Adipose tissue (tissue), 3 donors: ENCODE measurements at places on chromosomes 16 and 17. TPM values are rescaled to one million over a fixed set of nuclear protein-coding genes. Genes with fewer than 3 reads are reported as not detected.

Gene SERPINF2
- 11.9 TPM for polyA plus RNA-seq

Gene SLC38A8
- 0.37 TPM for polyA plus RNA-seq

Gene IGF2BP1
- 0.01 TPM for polyA plus RNA-seq

Gene CMTM3
- 31.5 TPM for polyA plus RNA-seq

Gene STXBP4
- polyA plus RNA-seq: 1.5 TPM

Gene UBE2I
- 65.3 TPM for polyA plus RNA-seq

Gene SNX20
- 1.8 TPM for polyA plus RNA-seq

Gene PRR29
- polyA plus RNA-seq: 0.45 TPM

Gene PARD6A
- polyA plus RNA-seq: 24.8 TPM

Gene ZNF629
- 6.2 TPM for polyA plus RNA-seq

Gene CCL1
- polyA plus RNA-seq: not detected

Gene C1QTNF8
- not detected for polyA plus RNA-seq

Gene C16orf90
- polyA plus RNA-seq: not detected

Gene SEZ6L2
- polyA plus RNA-seq: 1.4 TPM

Gene ANKRD40CL
- polyA plus RNA-seq: not detected

Gene CD300LB
- 0.08 TPM for polyA plus RNA-seq

Gene WNT3
- 0.67 TPM for polyA plus RNA-seq

Gene TBC1D3K
- polyA plus RNA-seq: not detected

Gene ETV4
- 0.16 TPM for polyA plus RNA-seq

Gene SPNS2
- 13.5 TPM for polyA plus RNA-seq

Gene LRRC36
- polyA plus RNA-seq: 0.15 TPM

Gene VASN
- polyA plus RNA-seq: 13.3 TPM

Gene OR1F1
- polyA plus RNA-seq: not detected

Gene PLA2G10
- 5.0 TPM for polyA plus RNA-seq

Gene TBC1D3D
- 1.1 TPM for polyA plus RNA-seq

Gene GP1BA
- 0.05 TPM for polyA plus RNA-seq

Gene ANKFN1
- polyA plus RNA-seq: 0.28 TPM

Gene RASD1
- polyA plus RNA-seq: 36.7 TPM

Gene HOXB4
- 5.4 TPM for polyA plus RNA-seq

Gene CRAMP1
- 7.1 TPM for polyA plus RNA-seq

Gene NETO2
- polyA plus RNA-seq: 3.0 TPM

Gene HS3ST3B1
- 0.67 TPM for polyA plus RNA-seq

Gene MYH13
- not detected for polyA plus RNA-seq

Gene MMP2
- 152 TPM for polyA plus RNA-seq

Gene SLFN14
- not detected for polyA plus RNA-seq

Gene PRAC1
- not detected for polyA plus RNA-seq

Gene DDX42
- polyA plus RNA-seq: 63.1 TPM

Gene C16orf96
- 0.01 TPM for polyA plus RNA-seq

Gene RHBDL1
- 0.59 TPM for polyA plus RNA-seq

Gene EFCAB5
- not detected for polyA plus RNA-seq

Gene NMT1
- polyA plus RNA-seq: 46.5 TPM

Gene LPCAT2
- polyA plus RNA-seq: 4.3 TPM

Gene TMEM98
- polyA plus RNA-seq: 48.2 TPM

Gene FBXW10B
- 0.49 TPM for polyA plus RNA-seq

Gene DNAH2
- polyA plus RNA-seq: 0.79 TPM

Gene CMTM2
- polyA plus RNA-seq: 3.8 TPM

Gene GCSH
- 65.1 TPM for polyA plus RNA-seq

Gene RSAD1
- polyA plus RNA-seq: 25.9 TPM

Gene TRPV3
- 0.31 TPM for polyA plus RNA-seq

Gene TP53TG3B
- polyA plus RNA-seq: 0.10 TPM

Gene KRTAP2-3
- polyA plus RNA-seq: not detected

Gene TNS4
- polyA plus RNA-seq: not detected

Gene COASY
- 71.0 TPM for polyA plus RNA-seq

Gene SPATA22
- polyA plus RNA-seq: 0.03 TPM

Gene KRT32
- polyA plus RNA-seq: not detected
